Activated naive CD8-positive, alpha-beta T cell treated with anti-CD3 and anti-CD28 coated beads, Interleukin-2, amount 50 U/mL, for 24 hours (primary cell): ENCODE measurements at places on chromosomes 13 and 19.

- DNase-seq, result no peak
Measured at GRCh38 chr13:111480503-111480902, 160.1 kb downstream of the TEX29 start.

DNA sequence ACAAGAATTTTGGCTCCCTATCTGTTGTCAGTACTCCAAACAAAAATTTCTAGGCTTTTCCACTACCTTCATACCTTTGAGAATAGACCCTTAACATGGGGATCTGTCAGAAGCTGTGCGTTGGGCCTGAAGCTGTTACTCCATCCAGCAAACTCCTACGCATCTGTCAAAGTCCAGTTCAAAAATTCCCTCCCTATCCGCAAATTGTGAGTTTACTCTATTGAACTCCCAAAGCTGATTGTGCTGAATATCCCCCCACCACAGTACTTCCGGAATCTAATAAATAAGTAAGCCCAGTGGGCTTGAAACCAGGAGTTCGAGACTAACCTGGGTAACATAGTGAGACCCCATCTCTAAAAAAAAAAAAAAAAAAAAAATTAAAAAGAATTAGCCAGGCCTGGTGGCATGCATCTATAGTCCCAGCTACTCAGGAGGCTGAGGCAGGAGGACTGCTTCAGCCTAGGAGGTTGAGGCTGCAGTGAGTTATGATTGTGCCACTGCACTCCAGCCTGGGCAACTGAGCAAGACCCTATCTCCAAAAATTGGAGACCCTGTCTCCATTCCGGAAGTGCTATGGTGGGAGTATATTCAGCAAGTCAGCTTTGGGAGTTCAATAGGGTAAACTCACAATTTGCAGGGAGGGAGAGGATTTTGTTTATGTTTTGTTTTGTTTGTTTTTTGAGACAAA, 930 bp upstream of the FBN3 start:
- no peak for DNase-seq

DNA sequence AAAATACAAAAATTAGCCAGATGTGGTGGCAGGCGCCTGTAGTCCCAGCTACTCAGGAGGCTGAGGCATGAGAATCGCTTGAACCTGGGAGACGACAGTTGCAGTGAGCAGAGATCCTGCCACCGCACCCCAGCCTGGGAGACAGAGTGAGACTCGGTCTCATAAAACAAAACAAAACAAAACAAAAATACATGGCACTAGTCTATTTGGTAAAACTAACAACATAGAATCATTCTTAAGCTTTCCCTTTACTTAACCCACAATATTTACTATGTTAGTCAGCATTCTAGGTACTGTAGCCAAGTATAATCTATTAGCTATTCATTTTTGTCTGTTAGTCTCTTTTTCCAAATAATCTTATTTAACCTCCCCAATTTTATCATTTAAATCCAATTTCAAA, 1482.8 kb downstream of the SLITRK5 start:
- no peak for DNase-seq

DNA sequence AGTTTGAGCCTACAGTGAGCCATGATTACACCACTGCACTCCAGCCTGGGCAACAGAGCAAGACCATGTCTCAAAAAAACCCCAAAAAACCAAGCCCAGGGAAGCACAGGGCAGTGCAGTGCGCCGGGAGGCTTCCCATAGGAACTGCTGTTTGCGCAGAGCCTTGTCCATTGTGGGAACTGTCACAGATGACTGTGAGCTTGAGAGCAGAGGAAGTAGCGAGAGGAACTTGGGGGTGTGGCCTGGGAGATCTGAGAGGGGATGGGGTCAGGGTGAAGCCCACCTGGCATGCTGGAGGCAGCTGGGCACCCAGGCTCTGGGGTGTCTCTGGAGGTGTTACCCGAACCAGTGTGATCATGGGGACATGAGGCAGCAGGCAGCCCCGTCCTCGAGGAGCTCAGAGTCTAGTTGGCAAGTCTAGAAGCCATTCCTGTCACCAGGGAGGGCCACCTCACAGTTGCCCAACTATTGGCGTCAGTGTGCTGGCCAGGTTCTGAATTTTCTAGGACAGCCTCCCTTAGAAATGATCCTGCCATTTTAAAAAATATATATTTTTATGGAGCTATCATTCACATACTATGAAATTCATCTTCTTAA, 10.4 kb downstream of the KDM4B start:
- DNase-seq, result no peak

DNA sequence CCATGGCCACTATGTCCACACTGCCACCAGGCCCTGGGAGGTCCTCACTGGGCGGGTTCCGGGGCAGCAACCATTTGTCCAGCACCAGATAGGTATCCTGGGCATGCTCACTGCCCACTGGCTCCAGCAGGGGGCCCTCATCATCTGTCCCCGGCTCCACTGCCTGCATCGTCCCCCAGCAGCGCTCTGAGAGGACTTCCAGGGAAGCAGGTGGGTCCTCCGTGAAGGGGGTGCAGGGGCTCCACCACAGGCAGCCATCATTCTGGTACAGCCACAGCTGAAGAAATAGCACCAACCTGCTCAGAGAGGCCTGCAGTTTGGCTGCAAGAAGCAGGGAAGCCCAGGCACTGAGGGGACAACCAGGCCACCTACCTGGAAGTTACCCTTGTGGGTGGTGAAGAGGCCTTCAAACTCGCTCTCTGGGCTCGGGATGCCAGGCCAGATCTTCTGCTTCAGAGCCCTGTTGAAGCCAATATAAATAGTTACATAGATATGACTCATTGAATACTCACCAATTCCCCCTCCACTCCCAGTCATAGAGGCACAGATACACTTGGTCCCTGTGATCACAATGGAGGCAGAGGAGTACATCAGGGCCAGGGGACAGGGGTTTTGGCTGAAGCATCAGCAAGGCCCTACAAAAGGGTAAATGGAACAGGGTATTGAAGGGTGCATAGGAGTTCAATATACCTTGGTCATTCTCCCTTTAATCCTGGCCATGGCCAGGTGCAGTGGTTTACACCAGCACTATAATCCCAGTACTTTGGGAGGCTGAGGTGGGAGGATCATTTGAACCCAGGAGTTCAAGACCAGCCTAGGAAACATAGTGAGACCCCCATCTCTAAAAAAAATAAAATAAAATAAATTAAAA, 4.1 kb downstream of the SWSAP1 start:
- peak; percentile 29 for DNase-seq

- peak; percentile 69 for DNase-seq
Measured at GRCh38 chr19:11382898-11383705, 1.0 kb downstream of the EPOR start.

DNA sequence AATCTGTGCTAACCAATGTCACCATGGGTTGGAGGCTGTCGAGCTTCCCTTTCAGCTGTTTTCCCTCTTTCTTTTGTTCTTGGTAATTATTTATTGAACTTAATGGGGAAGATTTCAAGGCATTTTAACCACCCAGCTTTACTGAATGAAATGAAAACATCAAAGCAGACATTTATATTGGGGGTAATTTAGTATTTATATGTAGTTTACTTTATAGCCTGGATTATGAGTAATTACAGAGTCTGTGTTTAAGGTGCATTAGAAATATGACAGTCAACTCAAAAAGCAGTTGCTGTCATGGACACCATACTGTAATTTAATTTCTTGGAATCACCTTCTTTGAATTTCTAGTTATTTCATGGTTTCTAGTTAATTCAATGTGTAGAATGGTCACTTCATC, 42.0 kb downstream of the TNFRSF19 start:
- DNase-seq, result no peak

- peak; percentile 90 for DNase-seq
Measured at GRCh38 chr19:40612831-40613689, 11.9 kb downstream of the LTBP4 start.

DNA sequence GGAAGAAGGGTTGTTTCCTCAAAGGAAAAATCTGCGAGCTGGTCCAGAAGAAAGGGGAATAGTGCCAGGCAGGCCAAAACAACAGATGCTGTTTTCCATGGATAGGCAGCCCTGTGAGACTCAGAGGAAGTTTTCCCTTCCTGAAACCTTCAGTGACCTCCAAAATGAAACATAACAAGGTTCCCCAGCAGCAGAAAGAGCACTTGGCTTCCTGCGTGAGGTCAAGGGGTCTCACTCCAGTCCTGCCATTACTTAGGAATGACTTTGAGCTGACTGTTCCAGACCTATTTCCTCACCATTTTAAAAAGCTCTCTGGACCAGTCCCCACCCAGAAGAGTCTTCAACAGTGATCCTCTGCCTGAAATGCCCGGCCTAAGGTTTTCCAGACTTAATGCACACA, 104.6 kb upstream of the IPO5 start:
- no peak for DNase-seq

DNA sequence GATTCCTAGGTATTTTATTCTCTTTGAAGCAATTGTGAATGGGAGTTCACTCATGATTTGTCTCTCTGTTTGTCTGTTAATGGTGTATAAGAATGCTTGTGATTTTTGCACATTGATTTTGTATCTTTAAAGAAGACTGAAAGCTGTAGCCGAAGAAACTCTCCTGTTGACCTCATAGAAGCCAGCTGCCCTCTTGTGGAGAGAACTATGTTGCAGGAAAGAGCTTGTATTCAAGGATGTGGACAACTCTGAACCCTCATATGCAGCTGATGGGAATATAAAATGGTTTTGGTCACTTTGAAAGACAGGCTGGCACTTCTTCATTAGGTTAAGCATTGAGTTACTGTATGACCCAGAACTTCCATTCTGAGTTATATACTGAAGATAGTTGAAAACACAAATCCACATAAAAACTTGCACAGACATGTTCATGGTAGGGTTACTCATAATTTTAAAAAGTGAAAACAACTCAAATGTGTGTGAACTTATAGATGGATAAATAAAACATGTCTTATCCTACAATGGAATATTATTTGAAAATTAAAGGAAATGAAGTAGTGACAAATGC, 65.8 kb upstream of the SLITRK6 start:
- no peak for DNase-seq

DNA sequence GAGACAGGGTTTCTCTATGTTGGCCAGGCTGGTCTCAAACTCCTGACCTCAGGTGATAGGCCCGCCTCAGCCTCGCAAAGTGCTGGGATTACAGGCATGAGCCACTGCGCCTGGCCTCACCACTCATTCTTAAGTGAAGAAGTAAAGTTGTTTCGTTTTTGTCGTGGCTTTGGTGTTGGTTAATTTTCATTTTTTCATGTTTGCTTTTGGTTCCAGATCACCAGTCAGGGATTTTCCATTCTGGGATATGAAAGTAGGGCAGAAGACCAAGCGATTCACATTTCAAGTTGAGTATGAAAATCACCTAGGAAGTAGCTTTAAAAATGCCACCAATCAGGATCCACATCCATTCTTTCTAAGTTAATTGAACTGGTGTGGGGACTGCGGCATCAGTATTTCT, 289.9 kb downstream of the DIAPH3 start:
- DNase-seq, result no peak

- DNase-seq, result no peak
Measured at GRCh38 chr19:39754971-39755370, 17.1 kb upstream of the CLC start.

GRCh38 chr19:31560086-31561060, 211.1 kb upstream of the TSHZ3 start:
- no peak for DNase-seq

GRCh38 chr19:39131255-39131755, 5.7 kb downstream of the PAK4 start:
- DNase-seq, result no peak

DNA sequence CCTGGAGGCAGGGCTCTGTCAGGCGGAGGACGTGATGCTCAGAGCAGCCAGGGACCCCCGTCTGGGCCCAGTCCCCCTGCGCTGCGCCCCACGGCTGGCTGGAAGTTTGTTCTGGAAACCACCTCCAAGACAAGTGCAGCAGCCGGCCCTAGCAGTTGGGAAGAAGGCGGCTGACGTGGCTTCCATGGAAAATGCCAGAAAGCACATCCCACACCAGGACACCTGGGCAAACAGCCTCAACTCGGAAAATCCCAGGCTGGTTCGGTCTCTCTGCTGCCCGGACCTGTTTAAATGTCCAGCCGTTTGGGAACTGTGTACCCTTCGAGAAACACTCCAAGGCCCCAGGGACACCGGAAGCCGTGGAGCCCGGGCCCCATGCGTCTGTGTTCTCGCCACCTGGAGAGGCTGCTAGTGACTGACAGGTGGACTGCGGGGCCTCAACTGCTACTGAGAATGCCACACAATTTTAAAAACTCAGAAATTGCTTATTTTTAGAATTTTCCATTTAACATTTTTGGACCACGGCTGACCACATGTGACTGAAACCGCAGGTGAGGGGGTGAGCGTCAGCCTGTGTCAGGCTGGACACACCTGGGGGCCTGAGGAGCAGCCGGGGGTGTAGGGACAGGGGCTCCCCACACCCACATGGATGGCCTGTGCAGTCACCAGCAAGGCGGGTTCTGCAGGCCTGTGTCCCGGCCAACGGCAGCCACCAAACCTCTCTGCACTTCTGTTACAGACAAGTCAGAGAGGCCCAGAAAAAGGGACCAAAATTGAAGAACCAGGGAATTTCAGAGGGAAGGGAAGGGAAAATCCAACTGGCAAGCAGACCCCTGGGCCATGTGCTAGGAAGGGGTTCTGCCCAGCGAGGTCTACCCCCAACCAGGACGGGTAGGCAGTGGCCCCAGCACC, 31.7 kb downstream of the RASA3 start:
- no peak for DNase-seq

DNA sequence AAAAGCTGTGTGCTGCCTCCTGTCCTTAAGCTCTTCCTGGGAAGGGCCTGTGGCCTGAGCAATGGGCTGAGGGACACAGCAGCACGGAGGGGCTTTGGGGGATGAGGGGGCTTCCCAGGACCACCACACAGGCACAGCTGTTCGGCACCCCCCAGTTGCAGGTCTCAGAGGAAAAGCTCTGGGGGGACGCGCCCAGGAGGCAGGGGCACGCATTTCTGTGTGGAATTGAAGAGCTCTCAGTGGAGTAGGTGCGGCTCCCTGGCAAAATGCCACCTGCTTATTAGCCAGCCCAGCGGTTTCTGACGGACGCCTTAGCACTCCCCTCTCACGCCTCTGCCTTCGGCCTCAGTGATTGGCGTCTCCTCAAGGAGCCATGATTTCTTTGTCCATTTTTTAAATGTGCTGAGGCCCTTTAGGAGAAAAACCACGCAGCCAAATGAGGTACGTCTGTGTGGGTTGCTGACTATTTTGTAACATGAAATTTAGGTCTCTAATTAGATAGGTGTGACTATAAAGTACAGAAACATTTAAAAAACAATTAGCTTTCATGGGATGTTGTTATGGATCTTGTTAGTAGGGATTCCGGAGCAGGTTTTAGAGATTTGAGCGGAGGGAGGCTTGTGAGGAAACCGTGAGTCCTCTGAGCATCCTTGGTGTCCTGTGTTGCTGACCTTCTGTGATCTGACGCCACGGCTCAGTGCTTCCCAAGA, 4.0 kb downstream of the MCF2L start:
- no peak for DNase-seq

- DNase-seq, result no peak
Measured at GRCh38 chr19:55398200-55398925, 9.2 kb downstream of the UBE2S start.
